ENCODE measurements at places on chromosomes 2 and 18. TPM values are rescaled to one million over a fixed set of nuclear protein-coding genes. Genes with fewer than 3 reads are reported as not detected.
A peak's percentile ranks its signal among the peaks of the same experiment; 100 is the strongest.

- peak; percentile 89 for DNase-seq
Measured at GRCh38 chr2:42095923-42096408, 48.1 kb downstream of the PKDCC start.

DNA sequence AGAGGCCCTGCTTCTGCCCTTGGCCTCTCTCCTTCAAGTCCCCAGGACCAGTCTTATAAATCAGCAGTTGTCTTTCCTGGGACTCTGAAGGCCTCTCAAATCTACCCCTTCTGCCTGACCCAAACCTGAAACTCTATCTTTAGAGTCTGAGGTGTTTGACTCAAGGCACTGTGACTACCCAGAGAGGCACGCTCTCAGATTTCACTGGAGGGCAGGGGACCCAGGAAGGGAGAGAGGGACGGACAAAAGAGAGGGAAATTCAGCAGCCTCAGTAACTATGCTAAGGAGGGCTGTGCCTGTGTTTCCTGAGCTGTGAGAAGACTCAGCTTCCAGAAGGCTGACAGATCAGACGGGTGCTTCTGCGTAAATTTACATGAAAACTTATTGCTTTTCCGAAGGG is 217.8 kb downstream of the HAUS1 start:
- no peak for DNase-seq

DNA sequence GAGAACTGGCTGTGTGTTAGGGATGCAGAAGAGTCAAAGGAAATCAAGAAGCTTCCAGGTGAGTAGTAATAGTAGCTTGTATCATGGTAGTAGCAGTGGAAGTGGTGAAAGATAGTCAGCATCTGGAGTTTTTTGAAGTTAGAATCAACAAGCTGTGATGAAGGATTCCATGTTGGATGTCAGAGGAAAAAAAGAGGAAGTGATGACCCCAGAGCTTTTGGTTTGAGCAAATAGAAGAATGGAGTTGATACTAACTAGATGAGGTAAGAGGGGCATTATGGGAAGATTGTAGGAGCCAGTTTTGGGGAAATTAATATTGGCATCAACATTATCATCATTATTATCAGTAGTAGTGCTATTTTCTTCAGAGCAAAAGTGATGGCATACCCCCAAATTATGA is 542.2 kb downstream of the XIRP2 start:
- no peak for DNase-seq

The TNS1 gene
- 703 TPM for total RNA-seq

The ATRAID gene
- total RNA-seq, result 92.1 TPM

- no peak for DNase-seq
Measured at GRCh38 chr2:221203856-221204255, 368.2 kb downstream of the EPHA4 start.

Measured in sciatic nerve (tissue), 2 donors.